ENCODE measurements at places on chromosomes 6 and 20. TPM values are rescaled to one million over a fixed set of nuclear protein-coding genes. Genes with fewer than 3 reads are reported as not detected.

- DNase-seq, result no peak
Measured at GRCh38 chr20:4684837-4685413, 36.8 kb upstream of the PRND start.

DNA sequence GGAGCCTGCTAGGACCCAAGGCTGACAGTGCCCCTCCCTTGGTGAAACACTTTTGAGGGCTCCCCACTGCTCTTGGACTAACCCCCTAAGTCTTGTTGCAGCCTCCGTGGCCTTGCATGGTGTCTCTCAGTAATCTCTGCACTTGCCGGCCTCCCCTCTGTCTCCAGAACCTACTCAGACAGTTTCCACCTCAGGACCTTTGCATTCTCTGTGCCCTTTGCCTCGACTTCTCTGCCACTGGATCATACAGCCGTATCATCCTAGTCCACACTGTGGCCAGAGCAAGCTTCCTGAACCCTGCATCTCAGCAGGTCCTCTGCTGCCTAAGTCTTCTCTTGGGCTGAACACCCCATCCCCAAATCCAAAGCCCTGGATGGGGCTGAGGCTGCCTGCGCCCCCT lies 152.0 kb upstream of the PTPN1 start:
- no peak for DNase-seq

DNA sequence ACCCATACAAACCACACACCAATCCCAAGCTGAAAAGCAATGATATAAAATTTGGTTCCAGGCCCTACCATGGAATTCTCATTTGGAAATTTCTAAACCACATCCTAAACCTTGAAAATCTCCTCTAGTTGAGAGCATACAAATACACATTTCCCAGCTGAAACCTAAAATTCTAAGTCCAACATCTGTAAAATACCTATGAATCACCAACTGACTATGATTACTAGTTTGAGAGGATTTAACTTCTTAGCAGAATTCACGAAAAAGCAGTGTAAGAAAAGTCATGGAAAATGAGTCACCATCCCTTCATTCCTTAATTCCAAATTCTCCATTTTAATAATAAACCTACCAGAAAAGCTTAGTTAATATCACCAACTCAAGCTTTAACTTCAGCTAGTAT lies 15.4 kb downstream of the RANBP9 start:
- no peak for DNase-seq

DNA sequence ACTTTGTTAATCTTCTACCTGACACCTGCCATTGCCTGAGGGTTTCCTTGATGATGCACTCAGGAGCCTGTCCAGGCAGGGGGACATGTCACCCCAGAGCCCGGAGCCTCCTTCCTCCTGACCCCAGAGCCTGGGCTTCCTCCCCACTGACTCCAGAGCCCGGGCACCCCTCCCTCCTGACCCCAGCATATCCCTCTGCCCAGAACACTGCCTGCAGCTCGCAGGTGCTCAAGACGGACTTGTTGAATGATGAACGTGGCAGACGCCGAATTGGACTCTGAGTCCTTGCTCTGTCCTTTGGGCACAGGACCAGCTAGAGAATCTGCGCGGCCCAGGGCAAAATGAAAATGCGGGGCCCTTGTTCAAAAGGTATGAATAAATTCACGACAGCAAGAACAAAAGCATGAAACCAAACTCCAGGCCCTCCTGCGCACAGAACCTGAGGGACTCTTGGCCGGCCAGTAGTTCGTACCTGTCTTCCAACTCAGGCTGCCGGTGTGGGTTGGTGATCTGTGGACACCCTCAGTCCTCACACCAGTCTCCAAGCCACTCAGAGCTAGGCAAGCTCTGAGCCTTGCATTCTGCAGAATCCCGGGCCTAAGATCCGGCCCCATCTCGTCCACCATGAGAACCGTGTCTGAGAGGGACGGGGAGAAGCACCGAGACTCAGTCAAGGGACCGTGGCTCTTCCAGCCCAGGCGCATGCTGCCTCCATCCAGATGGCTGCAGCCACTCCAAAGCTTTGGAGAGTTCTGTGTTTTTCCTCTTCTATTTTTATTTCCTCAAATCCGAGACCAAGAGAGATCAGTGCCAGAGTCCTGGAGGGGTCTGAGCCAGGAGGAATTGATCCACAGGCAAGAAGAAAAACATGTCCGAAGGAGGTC lies 104.7 kb downstream of the BMP7 start:
- no peak for DNase-seq

Gene PPP1R3G
- 0.11 TPM for total RNA-seq

Data from activated naive CD8-positive, alpha-beta T cell treated with anti-CD3 and anti-CD28 coated beads, Interleukin-2, amount 10 ng/mL, durations not matched to agents 7 days and 5 days (primary cell).